ENCODE measurements at places on chromosomes 2 and 18. TPM values are rescaled to one million over a fixed set of nuclear protein-coding genes. Genes with fewer than 3 reads are reported as not detected.

The C2orf92 gene
- total RNA-seq, result 2.2 TPM

The MDH1B gene
- 0.54 TPM for total RNA-seq

The SCN9A gene
- 135 TPM for total RNA-seq

The MDH1 gene
- 248 TPM for total RNA-seq

The ERBB4 gene
- total RNA-seq, result not detected

The TYMS gene
- total RNA-seq, result 26.7 TPM

DNA sequence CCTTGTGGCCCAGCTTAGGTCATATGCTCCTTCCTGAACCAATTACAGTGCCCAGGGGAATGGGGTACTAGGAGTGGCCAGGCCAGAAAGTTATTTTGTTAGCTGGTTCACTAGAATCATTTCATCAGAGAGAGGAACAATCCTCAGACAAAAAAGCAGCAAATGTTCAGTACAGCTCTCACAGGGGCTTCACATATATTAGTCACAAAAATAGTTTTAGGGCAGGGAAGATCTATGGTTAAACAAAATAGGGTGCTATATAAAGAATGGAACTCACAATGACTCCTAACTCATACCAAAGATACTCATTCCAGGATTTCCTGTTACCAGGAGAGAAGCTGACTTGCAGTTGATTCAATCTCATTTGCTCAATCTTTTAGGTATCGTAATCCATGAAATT is 71.0 kb downstream of the CWC22 start:
- peak; percentile 21 for DNase-seq

DNA sequence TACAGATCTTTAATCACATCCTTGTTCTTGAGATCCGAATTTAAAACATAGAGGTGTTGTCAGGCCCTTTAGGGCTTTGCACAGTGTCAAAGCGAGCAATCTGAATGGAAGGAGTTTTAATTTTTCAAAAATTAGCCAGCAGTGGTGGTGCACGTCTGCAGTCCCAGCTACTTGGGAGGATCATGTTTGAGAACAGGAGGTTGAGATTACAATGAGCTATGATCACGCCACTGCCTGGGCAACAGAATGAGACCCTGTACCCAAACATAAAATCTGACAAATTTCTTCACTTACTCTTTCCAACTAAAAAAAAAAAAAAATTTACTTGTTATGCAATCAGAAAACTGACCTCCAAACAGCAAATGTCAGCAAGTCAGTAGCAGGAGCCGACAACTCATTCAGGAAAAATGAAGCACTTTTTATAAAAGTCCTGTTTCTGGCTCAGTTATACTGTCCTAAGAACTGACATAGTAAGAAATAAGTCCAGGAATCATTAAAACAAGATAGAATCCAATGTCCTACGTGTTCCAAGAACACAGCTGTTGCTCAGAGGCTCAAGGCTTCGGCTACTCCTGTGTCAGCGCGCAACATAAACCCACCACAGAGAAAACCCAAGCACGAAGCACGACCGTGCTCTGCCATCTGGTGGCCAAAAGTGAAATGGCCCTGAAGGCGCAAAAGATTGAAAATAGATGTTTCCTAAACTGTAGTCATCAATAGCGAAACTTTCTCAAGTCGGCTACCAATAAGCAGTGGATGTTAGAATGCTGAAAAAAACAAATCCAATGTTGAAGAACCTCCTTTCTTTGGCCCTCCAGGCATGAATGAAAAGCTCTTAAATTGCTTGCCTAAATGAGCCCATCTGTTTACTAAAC is 138.1 kb downstream of the INO80D start:
- peak; percentile 78 for DNase-seq

DNA sequence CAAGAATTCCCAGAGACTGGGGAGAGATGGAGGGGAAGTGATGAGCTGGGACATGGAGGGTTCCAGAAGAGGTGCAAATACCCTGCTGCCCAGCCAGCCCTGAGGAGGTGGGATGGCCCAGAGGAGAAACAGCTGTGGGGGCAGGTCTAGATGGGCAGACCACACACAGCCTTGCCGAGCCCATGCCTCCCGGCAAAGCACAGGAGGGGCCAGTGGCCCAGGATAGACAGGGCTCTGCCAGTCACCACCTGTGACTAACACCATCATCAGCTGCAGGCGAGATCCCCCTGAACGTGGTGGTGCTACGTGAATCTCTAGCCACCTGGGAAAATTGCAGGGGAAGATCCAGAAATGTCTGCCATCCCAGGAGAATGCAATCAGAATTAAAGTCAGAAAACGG is 39.4 kb downstream of the SCTR start:
- DNase-seq, result no peak

- peak; percentile 52 for DNase-seq
Observed at GRCh38 chr2:43387092-43388062, 161.0 kb upstream of the ZFP36L2 start.

DNA sequence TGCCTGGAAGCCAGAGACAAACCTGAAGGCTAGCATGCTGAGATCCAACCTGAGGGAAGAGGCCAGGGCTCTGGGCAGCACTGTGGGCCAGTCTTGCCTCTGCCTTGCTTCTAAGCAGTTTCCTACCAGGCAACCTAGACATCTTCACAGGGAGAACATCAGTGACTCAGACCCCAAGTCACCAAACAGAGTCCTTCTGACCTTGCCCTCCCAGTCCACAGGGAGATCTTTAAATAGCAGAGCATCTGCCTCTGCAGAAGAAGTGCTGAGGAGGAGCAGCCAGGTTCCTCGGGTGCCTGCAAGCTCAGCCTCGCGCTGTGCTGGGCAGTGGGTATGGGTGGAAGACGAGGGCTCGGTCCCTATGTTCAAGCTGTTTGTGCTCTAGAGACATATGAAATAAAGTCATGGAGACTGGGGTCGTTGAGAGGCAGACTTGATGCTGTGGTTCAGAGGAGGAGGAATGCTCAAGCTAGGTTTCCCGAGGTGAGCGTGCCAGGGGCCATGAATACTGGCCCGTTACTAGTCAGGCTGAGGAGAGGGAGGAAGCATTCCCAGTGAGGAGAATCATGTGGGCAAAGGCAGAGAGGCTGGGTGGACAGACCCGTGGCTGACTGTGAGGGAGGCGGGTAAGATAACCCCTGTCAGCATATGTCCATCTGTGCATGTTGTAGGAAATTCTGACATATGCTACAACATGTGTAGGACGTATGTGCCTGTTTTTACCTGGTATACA is 66.5 kb downstream of the BOLA3 start:
- peak; percentile 37 for DNase-seq

DNA sequence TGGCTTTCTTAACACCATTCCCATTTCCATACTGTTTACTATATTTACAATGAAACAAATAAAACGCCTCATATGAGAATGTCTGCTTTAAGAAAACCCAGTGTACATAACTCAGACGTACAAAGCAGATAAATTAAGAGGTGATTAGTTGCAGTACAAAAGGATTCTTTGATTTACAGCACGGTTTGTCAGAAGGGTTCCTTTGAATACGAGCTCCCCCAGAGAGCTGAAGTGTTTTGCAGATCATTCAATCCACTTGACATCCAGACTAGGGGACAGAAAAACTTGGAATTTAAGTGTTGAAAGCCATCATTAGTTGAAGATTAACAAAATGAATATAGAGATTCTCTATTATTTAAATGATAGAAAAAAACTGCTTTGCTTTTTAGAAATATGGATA is 72.5 kb downstream of the RAPGEF4 start:
- no peak for DNase-seq

DNA sequence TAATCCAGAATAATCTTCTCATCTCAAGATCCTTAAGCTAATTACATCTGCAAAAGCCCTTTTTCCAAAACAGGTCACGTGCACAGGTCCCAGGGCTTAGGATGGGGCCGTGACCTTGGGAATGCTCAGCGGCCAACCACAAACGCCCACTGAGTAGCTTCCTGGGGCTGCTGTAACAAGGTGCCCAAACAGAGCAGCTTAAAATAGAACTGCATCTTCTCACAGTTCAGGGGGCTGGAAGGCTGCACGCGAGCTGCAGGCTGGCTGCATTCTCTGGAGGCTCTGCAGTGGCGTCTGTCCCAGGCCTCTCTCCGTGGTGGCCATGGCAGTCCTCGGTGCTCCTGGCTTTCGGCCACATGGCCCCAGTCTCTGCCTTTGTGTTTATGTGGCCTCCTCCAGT is 31.9 kb downstream of the ADI1 start:
- DNase-seq, result no peak

- DNase-seq, result no peak
Observed at GRCh38 chr2:134758633-134759032, 39.8 kb upstream of the TMEM163 start.

- no peak for DNase-seq
Observed at GRCh38 chr2:205276116-205276777, 406.1 kb upstream of the NRP2 start.

- peak; percentile 33 for DNase-seq
Observed at GRCh38 chr2:162333968-162334367, 10.0 kb upstream of the GCA start.

DNA sequence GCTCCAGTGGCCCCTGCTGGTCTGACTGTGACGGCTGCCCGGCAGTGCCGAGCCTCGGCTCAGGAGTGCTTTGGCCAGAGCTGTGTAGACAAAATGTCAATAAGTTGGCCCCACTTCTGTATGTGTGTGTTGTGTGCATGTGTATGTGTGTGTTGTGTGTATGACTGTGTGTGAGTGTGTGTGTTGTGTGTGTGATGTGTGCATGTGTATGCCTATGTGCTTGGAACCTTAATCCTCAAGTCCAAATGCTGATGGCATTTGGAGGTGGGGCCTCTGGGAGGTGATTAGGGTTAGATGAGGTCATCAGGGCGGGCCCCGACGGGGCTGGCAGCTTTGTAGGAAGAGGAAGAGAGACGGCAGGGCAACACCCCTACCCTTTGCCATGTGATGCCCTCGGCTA is 269.0 kb downstream of the DCDC2C start:
- DNase-seq, result no peak

- DNase-seq, result no peak
Observed at GRCh38 chr2:218877331-218877730, 3.3 kb upstream of the WNT10A start.

- DNase-seq, result no peak
Observed at GRCh38 chr2:238638100-238638981, 209.5 kb upstream of the TWIST2 start.

DNA sequence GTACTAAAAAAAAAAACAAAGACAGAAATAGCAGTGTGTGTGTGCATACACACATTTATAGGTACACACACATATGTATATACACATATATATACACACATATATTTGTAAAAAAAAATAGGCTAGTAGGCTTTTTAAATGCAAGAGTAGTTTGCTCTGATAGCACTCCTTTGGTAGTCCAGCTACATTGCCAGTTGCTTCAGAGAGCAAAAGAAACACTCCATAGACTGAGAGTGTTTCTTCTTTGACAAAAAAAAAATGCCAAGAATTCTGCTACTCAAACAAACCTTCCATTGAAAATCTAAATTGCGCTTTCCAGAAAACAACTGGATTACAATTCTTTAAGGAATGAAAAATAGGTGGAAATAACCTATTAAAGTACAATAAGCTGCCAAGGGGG is 365.9 kb upstream of the GALNT5 start:
- no peak for DNase-seq

DNA sequence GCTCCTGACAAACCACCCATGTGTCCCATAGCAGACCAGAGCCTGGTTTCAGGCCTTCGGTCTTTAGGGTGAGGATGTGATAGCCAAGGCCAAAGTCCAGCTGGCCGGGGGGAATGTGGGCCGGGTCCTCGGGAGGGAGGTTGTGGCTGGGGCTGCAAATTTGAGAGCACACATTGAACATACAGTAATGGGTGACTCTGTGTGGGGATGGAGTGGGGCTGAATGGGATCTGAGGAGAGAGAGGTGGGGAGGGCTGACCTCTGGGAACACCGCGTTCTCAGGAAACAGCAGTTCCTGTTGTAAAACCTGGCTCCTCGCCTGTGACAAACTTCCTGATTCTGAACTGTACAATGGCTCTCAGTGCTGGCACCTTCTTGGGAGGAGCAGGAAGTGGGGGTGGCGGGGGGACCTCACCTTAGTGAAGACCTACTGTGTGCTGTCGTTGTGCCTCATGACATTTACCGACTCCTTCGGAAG is 48.8 kb downstream of the MCFD2 start:
- DNase-seq, result no peak

DNA sequence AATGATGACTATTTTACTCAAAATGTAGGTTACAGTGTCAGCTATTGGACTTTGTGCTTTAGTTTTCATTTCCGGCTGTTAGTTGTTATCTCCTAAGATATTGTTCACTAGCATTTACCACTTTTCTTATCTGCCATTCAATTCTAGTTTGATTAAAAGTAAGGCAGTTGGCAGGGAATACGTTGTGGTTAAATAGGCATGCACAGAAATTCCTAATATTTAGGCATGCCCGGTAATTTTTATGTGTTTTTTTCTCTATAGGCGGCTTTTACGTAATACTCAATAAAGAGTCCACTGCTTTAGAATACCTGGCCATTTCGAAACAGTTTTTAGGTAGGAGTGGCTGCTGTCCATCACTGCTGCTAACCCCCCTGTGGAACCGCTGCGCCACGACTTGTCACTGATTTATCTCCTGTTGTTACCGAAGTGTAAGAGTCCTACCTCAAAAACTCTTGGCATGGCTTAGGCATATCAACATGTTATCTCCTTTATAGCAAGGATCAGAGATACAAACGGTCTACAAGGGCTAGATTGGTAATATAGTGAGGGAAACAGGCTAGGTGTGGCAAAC is 39.5 kb downstream of the BABAM2 start:
- no peak for DNase-seq

- peak; percentile 53 for DNase-seq
Observed at GRCh38 chr2:159613651-159614285, 2.6 kb downstream of the BAZ2B start.

- DNase-seq, result no peak
Observed at GRCh38 chr2:95401480-95401879, 1.0 kb upstream of the FAHD2A start.

- no peak for DNase-seq
Observed at GRCh38 chr18:48200631-48201336, 208.4 kb downstream of the ZBTB7C start.

GRCh38 chr18:32548688-32549087 is 78.0 kb upstream of the GAREM1 start:
- DNase-seq, result no peak

DNA sequence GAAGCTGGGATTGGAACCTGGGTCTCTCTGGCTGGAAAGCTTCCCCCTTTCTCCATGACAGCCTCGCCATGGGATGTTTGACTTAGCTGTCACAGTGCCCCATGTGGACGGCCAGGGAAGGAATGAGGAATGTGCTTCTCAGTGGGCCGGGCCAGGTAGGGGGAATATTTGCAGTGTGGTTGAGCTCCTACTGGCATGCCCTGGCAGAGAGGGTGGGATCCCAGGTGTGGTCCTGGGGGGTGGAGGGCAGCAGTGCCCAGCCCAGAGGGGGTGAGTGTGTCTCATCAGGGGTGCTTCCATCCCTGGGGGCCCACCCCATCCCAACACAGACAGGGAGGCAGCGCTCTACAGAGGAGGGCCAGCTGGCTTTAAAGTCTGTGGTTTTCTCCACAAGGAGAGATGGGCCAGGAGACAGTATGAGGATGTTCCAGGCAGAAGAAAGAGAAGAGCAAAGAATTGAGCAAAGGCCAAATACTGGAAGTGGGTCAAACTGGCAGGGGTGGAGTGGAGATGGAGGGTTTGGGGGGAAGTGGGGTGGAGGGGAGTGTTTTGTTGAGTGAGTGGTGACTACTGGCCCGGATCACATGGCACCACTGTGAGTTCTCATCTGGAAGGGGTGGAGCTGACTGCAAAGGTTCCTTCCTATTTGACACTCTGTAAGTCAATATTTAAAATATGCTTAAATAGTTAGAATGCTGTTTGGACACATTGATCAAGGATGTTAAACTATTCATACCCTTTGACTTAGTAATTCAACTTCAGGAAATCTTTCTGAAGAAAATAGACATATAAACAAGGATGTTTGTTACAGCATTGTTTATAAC is 94.0 kb downstream of the MYCN start:
- DNase-seq, result no peak

- DNase-seq, result no peak
Observed at GRCh38 chr2:54797307-54797706, 73.8 kb downstream of the EML6 start.
